Left lung (tissue), 14 donors: ENCODE measurements at places on chromosomes 7 and 10. TPM values are rescaled to one million over a fixed set of nuclear protein-coding genes. Genes with fewer than 3 reads are reported as not detected.

Gene NUPR2
- polyA plus RNA-seq, result 4.1 TPM

Gene MTG1
- polyA plus RNA-seq, result 70.2 TPM

Gene ADGRA1
- polyA plus RNA-seq, result 0.07 TPM

Gene FXYD4
- not detected for polyA plus RNA-seq

Gene GRID2IP
- polyA plus RNA-seq, result 1.3 TPM

Gene PCBD1
- polyA plus RNA-seq, result 72.6 TPM

Gene GJD4
- not detected for polyA plus RNA-seq

- DNase-seq, result peak; percentile 34
These were observed 34.1 kb downstream of the NUB1 start for GRCh38 chr7:151375530-151376217.

GRCh38 chr7:158396982-158397862 lies 190.4 kb downstream of the PTPRN2 start:
- DNase-seq, result peak; percentile 66

GRCh38 chr7:79452032-79452494 lies 1.4 kb downstream of the MAGI2 start:
- peak; percentile 90 for DNase-seq

- DNase-seq, result no peak
These were observed 76.6 kb upstream of the PTPRZ1 start for GRCh38 chr7:121796381-121796780.

DNA sequence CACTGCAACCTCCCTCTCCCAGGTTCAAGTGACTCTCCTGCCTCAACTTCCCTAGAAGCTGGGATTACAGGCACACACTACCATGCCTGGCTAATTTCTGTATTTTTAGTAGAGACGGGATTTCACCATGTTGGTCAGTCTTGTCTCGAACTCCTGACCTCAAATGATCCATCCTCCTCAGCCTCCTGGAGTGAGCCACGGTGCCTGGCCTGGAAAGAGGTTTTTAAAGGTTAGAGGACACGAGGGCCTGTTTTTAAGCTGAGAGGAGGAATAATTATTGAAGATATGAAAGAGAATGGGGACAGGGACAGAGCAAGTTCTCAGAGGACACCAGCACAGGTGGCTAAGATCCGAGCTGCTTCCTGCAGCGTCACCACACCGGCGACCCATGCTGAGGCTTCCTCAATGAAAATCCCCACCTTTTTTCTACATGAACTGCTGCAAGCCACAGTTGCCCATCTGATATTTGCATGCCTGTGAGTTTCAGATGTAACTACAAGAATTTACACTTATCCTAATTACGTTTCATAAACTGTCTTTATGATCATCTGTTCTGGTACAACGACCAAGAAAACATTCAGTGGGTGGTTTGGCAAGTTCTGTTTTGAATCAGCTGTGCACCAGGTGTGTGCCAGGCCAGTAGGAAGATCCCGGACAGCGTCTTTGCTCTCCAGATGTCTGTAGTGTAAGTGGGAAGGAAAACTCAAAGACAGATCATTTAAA lies 76.0 kb downstream of the HIP1 start:
- DNase-seq, result no peak

DNA sequence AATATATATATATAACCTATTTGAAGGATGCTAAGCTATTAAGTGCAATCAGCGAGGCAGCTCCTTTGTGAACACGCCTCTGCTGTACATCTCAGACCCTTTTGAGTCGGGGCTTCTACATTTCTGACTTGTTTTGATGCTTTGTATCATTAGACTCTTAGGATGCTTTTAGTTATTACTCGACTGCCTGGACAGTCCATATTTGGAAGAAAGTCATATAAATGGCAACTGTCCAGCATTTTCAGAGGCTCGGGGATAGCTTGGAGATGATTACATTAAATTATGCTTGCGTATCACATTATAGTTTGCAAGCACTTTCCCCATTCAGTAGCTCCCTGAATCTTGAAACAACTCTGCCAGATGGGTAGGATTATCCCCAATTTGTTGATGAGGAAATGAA lies 257.9 kb downstream of the PTEN start:
- DNase-seq, result no peak

DNA sequence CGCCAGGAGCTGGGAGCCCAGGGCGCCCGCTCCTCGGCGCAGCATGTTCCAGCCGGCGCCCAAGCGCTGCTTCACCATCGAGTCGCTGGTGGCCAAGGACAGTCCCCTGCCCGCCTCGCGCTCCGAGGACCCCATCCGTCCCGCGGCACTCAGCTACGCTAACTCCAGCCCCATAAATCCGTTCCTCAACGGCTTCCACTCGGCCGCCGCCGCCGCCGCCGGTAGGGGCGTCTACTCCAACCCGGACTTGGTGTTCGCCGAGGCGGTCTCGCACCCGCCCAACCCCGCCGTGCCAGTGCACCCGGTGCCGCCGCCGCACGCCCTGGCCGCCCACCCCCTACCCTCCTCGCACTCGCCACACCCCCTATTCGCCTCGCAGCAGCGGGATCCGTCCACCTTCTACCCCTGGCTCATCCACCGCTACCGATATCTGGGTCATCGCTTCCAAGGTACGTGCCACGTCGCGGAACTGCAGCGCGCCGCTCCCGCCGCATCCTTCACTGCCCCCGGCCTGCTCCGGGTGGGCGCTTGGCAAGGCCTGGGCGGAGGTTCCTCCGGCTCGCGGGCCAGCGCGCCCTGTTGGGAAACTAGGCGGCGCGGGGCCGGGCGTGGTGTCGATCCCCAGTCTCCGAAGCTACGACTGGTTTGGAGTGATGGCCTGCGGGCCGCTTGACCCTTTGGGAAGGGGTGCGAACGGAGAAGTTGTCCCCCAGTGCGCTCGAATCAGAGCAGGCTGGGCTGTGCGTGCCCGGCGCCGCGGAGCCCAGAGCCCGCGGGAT lies 868 bp downstream of the EMX2 start:
- no peak for DNase-seq

DNA sequence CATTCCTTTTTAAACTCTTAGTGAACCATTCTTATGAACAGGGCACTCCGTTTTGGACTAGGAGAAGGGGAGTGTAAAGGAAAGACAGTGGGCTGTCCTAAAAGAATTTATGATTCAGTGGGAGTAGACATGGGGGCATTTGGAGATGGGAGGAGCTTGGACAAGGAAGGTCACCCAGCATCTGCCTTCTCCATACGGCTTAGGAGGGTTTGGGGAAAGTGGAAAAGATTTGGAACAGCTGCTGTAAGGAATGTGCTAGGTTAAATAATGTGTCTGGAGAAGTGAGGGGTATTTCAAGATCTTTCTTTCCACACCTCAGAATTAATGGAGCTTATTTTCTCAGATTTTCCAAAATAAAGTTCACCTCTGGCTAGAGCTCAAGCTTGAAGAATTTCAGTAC lies 24.0 kb downstream of the SLC35G1 start:
- no peak for DNase-seq

DNA sequence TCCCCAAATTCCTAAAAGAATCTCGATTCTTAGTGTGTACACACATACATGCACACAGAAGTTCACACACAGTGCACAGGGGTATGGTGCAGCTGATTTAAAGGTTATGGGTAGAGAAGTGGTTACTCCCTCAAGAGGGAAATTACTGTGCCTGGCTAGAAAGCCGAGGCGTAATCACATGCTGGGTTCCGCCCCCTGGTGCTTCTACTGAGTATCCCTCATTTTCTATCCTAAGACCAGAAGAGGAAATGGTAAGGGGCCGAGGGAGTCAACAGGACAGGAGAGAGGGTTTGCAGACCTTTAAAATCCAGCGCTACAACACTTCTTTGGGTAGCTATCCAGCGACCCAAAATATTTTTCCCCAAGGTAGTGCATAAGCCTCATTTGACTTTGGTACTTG lies 147.3 kb upstream of the TMEM196 start:
- no peak for DNase-seq

DNA sequence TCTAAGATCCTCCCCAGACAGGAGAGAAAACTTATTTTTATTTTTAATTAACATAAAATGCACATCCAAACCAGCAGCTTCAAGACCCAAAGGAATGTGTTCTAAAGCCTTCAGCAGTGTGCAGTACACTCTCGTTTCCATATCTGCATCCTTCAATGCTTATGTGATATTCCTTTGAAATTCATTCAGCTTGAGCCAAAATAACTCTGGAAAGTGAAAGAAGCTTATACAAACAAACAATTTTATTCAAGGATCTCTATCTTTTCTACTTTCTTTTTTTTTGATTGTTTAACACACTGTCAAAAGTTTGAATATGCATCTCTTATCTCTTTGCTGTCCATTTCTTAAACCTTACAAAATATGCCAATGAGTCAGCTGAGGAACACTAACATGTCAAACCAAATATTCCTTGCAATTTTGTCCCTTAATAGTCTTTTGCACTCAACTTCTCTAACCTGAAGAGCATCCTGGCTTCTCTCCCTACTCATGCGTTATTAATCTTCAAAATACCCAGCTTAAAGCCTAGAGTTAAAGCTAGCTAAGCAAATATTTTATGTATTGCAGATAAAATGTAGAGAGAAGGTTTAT lies 124.3 kb downstream of the THSD7A start:
- DNase-seq, result no peak

DNA sequence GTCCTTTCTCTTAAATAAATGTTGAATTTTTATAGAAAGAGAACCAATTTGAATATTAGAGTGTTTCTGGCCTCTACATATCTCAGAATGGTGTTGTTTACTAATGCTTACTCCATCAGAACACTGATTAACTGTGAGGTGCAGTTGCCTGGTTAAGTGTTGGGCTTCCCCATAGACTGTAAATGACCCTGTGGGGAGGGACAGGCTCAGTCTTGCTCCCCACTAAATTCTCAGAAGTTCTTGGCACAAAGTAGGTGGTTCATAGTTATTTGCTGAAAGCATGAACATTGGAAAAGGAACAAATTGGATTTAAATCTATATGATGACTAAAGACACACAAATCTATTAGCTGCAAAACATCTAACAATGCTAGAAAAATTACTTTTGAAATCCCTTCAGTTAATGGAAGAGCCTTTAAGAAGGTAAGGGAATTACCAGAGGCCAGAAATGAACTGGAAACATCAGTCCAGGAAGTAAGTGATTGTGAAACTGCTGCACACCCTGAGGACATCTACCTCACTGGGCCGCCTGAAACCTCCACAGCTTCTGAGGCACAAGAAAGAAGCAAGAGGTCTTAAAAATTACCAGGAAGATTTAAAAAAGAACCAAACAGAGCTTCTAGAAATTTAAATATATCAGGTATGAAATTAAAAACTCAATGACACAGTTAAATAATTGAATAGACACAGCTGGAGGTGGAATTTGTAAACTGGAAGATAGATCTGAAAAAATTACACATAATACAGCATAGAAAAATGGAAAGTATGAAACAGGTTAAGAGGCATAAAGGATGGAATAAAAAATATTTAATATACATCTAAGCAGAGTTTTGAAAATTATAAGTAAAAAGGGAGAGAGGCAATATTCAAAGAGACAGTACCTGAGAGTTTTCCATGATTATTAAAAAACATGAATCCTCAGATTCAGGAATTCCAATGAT lies 17.8 kb upstream of the COMTD1 start:
- no peak for DNase-seq

DNA sequence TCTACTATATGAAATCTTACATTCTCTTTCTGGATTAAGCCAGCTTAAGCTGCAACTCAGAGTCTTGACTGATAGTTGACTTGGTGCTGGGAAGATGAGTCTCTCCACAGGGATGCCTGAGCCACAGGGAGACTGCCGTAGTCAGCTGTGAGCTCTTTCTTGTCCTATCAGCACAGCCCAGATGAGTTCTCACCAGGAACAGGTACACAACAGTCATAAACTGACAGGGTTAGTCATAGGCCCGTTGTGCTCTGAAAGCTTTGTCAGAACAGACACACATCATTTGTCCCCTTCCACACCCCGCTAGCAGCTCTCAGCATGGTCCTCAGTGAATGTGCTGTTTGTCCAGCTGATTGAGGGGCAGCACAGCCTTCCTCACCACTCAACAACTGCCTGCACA lies 221.6 kb downstream of the RPS24 start:
- DNase-seq, result no peak

GRCh38 chr7:130379921-130380860 lies at the start of gene CPA1:
TSS of gene CPA1 (plus strand) at chr7:130380494. CDS start at chr7:130380521, 27 bp downstream.
- DNase-seq, result no peak
